ENCODE measurements at places on chromosomes 1 and 21. TPM values are rescaled to one million over a fixed set of nuclear protein-coding genes. Genes with fewer than 3 reads are reported as not detected.
A peak's percentile ranks its signal among the peaks of the same experiment; 100 is the strongest.

- no peak for DNase-seq
Observed at GRCh38 chr1:1425753-1426495, 4.8 kb upstream of the ANKRD65 start.

DNA sequence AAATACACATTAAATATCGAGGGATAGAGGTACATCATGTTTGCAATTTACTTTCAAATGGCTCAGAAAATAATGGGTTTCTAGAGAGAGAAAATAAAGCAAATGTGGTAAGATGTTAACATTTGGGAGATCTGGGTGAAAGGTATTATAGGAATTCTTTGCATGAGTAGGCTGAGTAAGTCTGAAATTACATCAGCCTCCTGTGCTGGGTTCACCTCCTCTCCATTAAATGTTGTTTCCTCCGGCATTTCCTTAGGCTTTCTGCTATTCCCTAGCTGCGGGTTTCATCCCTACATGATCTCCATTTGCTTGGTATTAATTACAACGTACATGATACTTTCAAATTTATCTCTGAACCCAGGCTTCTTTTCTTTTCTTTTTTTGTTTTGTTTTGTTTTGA lies 31.6 kb downstream of the ZMYND12 start:
- DNase-seq, result no peak

DNA sequence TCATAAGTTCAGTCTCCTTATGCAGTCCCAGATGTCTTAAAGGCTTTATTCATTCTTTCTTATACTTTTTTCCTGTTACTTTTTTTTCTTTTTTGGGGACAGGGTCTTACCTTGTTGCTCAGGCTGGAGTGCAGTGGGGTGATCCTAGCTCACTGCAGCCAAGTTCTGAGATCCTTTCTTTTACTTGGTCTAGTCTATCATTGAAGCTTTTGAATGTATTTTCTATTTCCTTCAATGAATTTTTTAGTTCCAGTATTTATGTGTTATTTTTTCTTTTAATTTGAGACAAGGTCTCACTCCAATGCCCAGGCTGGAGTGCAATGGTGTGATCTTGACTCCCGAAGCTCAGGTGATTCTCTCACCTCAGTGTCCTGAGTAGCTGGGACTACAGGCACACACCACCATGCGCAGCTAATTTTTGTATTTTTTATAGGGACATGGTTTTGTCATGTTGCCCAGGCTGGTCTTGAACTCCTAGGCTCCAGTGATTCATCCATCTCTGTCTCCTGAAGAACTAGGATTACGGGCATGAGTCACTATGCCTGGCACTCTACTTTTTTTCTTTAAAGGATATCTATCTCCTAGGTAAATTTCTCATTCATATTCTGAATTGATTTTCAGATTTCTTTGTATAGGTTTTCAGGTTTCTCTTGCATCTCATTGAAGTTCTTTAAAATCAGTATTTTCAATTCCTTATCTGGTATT lies 26.1 kb upstream of the GTF2B start:
- no peak for DNase-seq

DNA sequence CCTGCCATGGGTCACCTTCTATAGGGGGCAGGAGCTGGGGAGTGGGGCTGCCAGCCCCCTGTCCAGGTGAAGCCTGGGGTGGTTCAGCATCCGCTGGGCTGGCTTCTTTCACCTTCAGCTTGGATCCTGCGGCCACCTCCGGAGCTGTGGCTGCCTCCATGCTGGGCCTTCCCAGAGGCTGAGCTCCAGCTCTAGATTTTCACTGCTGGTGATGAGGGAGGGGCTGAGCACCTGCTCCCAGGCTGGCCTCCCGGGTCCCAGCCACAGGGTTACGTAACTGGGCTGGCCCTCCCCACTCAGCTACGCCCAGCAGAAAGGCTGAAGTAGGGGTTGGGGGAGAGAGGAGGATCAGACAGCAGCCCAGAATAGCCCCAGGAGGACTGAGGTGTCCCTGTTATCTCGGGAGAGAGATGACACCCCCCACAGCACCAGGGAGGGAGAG lies at the start of gene MYBPHL:
MYBPHL (minus strand) TSS at position 180 of the 442 bp plus-strand sequence; CDS start at position 160, 20 bp downstream.
- DNase-seq, result no peak

Gene TPTE
- not detected for total RNA-seq

- DNase-seq, result no peak
Observed at GRCh38 chr1:9590945-9591668, 2.4 kb downstream of the TMEM201 start.

Gene VASH2
- total RNA-seq, result 0.70 TPM

Gene REG4
- total RNA-seq, result 0.19 TPM

GRCh38 chr1:4741876-4742423 lies 87.5 kb downstream of the AJAP1 start:
- no peak for DNase-seq

DNA sequence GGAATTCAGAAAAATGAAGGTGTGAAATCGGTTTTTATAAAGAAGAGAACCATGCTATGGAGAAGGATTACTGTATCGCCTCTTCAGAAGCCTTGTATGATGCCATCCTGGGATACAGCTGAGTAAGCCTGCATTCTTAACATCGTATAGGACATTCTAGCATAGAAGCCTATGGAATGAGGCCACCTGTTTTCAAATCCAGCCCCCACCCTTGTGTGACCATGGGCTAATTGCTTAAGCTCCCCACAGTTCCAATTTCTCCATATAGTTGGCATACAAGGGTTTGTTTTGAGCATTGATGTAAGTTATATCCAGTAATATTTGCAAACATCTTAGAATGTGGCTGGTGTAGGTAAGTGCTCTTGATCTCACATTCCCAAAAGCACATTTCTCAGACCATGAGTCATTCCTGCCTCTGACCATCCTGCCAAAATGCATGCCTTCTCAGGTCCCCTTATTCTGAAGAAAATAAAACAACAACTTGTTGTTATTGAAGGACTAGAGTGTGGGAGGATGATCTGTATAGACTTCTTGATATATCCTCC lies 1.5 kb downstream of the OR14A2 start:
- no peak for DNase-seq

DNA sequence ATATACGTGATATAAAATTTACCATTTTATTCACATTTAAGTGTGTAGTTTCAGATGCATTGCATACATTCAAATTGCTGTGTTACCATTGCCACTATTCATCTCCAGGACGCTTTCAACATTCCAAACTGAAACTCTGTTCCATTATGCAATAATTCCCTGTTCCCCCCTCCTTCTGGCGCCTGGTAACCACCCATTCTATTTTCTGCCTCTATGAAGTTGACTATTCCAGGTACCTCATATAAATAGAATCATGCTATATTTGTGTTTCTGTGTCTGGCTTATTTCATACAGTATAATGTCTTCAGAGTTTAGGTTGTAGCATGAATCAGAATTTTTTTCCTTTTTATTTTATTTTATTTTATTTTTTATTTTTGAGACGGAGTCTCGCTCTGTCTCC lies 41.7 kb downstream of the SLC22A15 start:
- no peak for DNase-seq

GRCh38 chr1:246599315-246599714 lies 33.1 kb downstream of the CNST start:
- no peak for DNase-seq

GRCh38 chr1:204505674-204506200 lies 10.5 kb upstream of the MDM4 start:
- no peak for DNase-seq

Gene CLDN8
- total RNA-seq, result not detected

DNA sequence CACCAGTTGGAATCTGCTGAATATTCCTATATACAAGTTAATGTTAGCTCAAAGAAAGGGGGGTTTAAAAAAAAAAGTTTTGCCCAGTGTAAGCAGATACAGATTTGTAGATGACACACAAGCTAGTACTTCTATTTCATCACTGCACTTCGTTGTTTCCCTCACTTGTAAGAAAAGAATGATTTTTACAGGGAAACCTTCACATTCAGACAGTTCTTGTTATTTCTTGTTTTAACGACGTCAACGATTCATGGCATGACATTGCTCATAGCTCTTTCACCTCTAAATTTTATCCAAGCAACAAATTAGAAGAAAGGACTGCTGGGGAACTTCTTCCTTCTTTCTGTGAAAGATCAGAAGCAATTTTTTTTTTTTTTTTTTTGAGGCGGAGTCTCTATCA lies 25.7 kb upstream of the C1orf105 start:
- DNase-seq, result no peak

Gene FMO1
- 26.3 TPM for total RNA-seq

DNA sequence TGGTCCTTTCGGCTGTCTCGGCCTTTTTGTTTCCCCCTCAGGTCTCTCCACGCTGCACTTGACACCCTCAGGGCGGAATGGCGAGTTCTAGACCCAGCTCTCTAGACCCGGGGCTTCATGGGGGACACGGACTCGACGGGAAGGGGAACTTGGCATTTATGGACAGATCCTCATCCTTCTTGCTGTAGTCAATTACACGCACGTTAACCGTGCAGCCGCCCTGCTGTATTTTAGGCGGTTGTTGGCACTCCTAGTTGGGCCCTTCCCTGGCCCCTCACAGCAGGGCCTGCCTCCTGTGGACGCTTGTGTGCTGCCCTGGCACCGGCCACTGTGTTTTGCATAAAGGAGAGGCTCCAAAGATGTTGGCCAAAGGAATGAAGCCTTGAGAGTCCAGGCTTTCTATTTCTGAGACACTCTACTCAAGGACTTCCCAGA lies 558 bp upstream of the BTG3 start:
- DNase-seq, result no peak

DNA sequence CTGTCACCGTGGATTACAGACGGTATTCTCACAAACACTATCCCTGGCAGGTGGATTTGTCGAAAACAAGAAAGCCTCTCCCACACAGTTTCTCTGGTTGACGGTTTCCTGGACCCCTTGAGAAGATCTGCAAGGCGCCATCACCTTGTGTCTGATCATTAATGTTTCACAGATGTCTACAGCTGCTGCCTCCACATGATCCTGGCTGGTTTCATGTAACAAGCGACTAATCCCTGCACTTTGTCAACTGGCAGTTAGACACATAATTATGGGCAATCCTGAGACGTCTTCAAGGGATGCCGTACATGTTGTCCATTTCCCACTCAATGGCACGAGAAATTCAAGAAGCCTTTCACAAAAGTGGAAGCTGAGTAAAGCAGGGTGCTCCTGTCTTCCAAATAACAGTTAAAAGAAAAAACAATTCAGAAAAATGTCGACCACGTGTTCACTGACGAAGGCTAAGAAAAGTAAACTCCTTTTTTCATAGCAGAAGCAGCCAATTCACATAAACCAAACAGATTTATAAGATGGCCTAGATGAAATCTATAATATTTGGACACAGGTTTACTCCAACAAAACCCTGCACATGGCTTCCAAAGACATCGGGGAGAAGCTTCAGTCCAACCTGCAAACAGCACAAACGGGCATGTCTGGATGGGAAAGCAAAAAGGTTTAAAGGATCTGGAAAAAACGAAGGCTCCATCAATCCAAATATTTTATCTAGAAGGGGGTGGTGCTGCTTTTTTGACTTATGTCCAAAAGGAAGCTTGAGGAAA lies 52.2 kb downstream of the CAPZB start:
- DNase-seq, result no peak

DNA sequence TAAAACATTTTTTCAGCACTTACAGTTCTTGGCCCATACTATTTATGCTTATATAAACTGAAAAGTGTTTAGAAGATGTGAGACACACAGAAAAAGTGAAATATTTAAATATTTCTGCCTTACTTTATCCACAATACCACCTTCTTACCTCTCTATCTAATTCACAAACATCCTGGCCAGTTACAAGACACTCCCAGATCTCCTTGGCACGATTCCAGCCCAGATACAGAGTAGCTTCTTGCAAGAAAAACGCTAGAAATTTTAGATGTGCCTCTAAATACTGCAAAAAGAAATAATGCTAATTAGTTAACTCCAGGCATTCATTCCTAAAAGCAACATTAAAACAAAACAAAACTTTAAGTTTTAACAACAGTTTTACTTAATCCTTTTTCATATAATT lies 68.4 kb downstream of the USP24 start:
- DNase-seq, result peak; percentile 88

DNA sequence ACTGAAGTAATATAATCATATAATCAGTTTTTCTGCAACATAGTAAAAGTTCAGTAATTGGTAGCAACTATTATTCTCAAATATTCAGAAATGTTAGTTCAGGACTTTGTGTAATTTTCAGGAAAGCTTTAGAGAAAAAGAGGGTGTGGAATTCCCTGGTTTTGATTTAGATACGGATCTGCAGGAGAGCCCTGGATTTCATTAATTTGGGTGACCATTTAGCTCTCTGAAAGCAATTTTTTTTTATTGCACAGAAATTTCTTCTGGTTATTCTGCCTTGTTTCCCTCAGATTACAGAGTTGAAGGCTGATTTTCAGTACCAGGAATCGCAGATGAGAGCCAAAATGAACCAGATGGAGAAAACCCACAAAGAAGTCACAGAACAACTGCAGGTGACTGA lies 13.8 kb upstream of the STX12 start:
- DNase-seq, result no peak

Gene TNFRSF9
- total RNA-seq, result 0.09 TPM

Gene LCE2C
- not detected for total RNA-seq

Gene SLC35E2B
- total RNA-seq, result 19.3 TPM

Gene MYCL
- total RNA-seq, result 6.6 TPM

- no peak for DNase-seq
Observed at GRCh38 chr1:185843986-185844385, 109.8 kb downstream of the HMCN1 start.

Gene C1orf210
- 0.75 TPM for total RNA-seq

DNA sequence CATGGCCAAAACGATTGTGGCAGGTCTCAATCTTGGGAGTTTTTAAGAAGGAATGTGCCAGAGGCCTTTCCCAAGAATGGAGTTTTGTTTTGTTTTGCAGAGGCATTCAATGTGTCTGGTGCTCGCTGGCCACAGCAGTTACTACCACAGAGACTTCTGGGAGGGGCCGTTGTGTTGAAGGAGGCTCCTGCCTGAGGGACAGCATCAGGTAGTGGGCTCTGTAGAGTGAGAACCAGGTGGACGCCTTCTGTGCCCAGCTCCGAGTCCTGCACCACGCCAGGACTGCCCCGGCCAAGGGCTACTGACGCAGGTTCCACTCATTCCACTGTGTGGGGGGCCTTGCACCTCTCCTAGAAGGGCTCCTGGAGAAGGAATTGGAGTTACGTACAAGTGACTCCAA lies 44.9 kb upstream of the RBM15 start:
- no peak for DNase-seq

GRCh38 chr1:162697140-162697895 lies 65.1 kb downstream of the DDR2 start:
- no peak for DNase-seq

GRCh38 chr1:244231193-244231571 lies 180.1 kb downstream of the ZBTB18 start:
- DNase-seq, result no peak

DNA sequence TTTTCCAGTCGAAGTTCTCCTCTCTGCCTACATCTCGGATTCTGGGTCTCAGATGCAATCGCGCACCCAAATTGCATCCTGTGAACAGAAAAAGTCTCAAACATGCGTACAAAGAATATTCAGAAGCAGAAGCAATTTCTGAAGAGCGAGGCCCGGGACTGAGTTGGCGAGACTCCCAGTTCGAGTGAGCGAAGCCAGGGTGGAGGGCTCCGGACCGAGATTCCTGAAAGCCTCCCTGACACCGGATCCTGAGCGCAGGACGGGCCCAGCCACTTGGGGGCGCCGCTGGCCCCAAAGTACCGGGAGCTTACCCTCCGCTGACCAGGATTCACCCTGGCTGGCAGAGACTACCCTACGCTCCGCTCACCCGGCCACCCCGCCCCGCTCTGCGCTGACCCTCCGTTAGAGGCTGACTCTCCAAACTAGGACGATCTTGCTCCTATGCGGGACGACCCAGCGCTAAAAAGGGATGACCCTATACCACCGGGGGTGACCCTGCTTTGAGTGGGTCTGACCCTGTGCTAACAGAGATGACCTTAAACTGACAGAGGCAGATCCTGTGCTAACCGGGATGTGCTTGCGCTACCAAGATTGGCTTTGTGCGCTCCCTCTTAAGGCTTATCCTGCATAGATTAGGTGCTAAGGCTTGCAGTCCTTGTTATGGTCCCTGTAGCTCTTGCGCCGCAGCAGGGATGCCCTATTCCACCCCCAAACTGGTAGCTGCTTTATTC lies 12.1 kb downstream of the FOXD2 start:
- DNase-seq, result peak; percentile 60

Gene MYOG
- not detected for total RNA-seq

All from liver (tissue), 10 donors.